ENCODE measurements at places on chromosomes 16 and 17.

DNA sequence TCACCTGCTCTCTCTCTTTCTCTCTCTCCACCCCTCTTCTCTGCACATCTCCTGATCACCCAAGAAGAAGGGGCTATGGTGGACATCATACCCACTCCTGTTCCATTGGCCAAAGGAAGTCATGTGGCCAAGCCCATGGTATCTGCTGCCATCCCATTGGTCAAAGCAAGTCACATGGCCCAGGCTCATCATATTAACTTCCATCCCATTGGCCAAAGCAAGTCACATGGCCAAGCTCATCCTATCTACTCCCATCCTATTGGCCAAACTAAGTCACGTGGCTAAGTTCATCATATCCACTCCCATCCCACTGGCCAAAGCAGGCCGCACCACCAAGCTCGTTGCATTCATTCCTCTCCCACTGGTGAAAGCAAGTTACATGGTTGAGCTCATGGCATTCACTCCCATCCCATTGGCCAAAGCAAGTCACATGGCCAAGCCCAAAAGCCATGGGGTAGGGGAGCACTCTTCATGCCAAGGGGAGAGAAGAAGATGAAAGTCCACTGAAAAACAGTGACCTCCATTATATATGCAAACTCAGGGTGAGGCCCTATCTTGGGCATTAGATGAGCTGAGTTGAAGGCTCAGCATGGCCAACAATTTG is 29.2 kb downstream of the SNX20 start:
- DNase-seq: no peak

- DNase-seq: no peak
These were observed 145.3 kb downstream of the IRF8 start for GRCh38 chr16:86044241-86044671.

GRCh38 chr17:47980541-47980940 is 9.6 kb downstream of the CDK5RAP3 start:
- DNase-seq: no peak

GRCh38 chr16:83966153-83966696 is 1.8 kb upstream of the NECAB2 start:
- no peak for DNase-seq

DNA sequence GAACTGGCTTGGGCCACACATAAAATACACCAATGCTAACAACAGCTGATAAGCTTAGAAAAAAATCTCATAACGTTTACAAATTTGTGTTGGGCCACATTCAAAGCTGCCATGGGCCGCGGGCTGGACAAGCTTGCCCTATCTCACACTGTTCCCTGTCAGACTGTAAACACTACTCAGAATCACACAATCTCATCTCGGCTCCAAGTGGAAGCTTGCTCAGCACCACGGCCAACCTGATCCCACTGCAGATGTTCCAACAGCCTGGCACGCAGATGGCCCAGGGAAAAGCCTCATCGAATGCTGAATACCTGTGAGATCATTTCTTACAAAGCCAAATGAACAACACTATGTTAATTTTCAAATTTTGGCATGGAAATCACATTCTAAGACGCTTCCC is 125.8 kb downstream of the ANKRD11 start:
- DNase-seq: no peak

DNA sequence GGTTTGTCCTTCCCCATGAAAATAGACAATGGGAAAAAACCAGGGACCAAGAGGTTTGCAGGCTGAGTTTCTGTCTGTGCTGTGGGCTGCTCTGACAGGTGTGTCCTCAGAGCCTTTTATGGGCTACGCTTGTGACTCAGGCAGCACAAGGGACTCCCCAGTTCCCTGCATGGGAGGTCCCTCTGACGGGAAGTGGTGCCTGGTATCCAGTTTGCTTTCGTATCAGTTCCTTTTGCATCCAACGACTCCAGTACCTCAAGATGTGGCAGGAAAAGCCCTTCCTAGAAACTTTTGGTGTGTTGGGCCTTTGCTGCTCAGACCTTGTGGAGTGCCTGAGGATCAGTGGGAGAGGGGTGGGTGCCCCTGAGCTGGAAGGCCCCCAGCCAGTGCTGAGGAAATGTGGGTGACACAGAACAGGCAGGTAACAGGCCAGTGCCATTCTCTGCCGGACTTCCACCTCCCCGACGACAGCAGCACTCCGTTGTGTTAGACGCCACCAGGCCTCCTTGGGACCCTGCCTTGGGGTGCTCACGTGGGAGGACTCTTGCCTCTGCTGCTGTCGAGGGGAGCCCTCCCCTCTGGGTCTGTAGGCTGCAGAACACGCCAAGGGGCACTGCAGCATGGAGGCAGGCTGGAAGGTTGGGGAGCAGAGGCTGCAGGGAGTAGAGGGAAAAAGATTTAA is 38.4 kb upstream of the IRF8 start:
- DNase-seq: no peak

DNA sequence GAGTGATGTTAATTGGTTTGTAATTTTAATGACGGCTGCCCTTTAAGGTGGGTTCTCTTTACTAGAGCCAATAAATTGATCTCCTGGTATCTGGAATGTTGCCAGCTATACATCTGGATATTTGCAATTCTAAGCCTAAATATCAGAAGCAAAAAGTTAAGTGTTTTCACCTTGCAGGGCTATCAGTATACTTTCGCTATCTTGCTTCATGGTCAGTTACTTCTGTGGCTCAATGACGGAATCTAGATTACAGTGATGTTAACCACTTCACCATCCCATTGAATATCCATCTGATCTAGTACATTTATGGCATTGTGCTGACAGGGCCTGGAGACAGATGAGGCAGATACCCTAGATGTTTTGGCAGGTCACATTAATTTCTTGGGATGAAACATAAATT is 28.3 kb downstream of the CCL4 start:
- DNase-seq: no peak

DNA sequence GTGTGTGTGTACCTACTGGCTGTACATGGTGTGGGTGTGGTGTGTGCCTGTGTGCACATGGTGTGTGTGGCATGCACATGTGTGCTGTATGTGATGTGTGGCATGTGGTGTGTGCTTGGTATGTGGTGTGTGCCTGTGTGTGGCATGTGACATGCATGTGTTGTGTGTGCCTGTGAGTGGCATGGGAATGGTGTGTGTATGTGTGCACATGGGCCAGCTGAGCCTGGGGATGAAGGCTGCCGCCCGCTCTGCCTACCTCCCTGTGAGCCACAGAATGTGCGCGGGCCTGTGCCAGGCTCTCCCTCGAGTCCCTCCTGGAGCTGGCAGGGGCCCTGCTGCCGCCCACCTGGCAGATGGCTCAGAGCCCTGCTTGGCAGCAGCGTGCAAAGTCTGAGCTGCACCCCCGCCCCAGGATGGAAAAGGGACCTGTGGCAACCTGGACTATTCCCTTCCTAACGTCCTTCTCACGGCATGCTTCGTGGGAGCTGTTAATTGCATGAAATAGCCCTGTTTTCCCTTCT is 9.3 kb downstream of the PRSS27 start:
- no peak for DNase-seq

All from activated CD8-positive, alpha-beta memory T cell treated with anti-CD3 and anti-CD28 coated beads for 1 hour (primary cell).